Activated naive CD4-positive, alpha-beta T cell (primary cell): ENCODE measurements at places on chromosomes 16 and 17.

DNA sequence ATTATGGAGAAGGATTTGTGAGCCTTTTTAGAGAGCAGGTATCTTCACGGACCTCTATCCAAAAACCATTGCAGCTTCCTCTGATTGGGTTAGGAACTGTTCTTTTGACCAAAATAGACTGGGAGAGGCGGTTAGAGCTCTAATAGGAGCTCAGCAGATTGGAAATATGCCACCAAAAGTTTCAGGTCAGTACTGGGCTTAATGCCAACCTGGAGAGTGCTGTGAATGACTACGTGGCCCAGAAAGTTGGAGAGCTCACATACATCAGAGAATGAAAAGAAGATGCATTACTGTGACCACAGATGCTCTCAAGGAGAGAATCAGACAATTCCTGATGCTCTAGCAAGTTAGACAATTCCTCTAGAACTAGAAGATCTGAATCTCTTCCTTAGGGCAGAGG, 86.5 kb downstream of the ABCA8 start:
- no peak for DNase-seq

- peak; percentile 33 for DNase-seq
Measured at GRCh38 chr17:17681187-17681743, at the start of gene RAI1. TSS of gene RAI1 (plus strand) at chr17:17681458. CDS start at chr17:17792949, 111,491 bp downstream.

- no peak for DNase-seq
Measured at GRCh38 chr16:55379876-55380390, 55.9 kb downstream of the IRX6 start.

DNA sequence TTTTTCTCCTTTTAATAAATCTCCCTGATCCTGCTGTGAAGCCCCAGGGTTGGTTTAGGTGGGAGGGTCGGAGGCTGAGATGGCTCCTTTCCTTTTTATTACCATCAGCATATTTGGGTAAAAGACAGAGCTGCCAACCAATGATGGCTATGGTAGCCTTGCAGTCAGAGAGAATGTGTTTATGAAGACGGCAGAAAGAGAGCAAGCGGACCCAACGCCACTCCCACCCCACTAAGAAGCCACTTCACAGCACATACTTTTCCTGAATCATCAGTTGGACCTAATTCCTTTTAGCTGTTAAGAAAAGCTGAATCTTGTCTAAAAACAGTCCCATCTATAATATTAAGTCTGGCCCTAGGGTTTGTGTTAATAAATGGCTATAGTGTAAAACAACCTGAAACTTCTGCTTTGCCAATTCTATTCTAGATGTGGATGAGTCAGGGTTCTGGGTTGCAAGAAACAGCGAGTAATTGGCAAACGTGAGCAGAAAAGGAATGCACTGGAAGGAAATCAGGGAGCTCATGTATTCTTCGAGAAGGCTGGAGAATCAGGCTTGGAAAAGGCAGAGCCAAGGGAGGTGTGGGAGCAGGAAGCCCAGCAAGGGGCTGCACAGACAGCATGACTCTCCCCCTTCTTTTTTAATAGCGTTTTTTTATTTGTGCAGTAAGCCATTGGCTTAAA, 34.0 kb upstream of the PRKCA start:
- DNase-seq, result no peak

DNA sequence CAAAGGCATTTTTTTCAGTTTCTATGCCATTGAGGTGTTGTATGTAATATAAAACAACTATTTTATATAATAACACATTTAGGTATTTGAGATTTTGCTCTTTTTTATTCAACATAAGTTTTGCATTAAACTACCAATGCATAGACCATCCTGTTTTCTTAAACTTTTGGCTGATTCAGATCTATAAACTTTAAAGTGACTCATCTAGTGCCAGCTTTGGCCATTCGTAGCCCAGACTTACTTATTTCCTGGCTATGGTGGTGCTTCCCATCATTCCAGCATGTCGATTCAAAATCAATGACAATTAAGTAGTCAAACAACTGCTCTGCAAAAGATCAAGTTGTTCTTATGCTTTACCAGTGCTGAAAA, 3.1 kb downstream of the ERI2 start:
- DNase-seq, result no peak

DNA sequence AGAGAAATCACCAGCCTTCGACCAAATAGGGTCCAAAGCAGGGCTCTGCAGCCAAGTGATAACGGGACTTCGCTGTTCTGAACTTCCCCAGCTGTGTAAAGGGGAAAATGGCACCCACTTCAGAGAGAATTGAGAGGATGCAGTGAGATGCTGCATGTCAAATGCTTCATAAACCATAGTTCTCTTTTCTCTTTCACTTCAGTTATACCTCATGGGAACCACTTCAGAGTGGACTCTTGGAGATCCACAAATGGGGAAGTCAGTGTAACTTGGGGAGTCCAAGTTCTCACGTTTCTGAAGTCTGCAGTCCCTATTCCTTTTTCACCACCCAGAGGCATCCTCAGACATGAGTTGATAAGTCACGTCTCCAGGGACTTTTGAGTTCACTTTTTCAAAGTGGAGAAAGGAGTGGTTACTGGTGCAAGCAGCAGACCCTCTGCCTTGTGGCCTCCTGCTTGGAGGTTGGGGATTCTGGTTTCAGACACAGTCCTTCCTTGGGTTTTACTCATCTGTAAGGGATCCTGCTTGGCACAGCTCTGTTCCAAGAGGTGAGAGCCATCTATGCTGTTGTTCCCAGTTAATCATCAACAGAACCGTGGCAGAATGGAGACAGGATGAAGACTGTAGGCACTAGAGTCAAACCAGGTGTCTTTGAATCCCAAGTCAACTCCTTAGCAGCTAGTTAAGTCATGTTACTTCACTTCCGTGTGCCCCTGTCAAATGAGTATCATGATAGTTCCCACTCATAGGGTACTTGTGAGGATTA, 123.4 kb upstream of the NOL11 start:
- no peak for DNase-seq

DNA sequence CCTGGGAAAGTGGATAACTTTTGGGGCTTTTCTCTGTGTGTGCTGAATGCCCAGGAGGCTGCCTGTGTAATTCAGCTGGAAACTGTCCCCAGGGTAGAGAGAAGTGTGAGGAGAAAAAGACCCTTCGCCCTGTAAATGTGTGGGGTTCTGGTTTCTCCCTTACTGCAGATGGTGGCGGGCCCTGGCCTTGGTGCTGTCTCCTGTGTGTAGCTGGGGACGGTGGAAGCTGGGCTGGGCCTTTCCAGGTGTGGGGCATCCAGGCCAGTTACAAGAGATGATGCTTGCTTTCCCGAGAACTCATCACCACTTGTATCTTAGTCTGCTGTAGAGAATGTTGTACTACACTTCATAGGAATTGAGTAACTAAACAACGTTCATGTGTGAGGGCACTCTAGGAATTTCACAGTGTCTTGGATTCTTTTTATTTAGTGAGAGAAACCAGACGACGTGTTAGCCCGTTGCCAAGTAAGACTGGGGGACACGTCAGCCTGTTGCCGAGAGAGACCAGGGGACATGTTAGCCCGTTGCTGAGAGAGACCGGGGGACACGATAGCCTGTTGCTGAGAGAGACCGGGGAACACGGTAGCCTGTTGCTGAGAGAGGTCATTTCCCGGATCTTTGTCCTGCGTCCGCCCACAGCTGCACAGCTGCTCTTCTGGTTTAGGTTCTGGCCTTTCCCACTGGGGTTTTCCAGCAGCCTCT, 43.1 kb downstream of the TBCD start:
- no peak for DNase-seq

DNA sequence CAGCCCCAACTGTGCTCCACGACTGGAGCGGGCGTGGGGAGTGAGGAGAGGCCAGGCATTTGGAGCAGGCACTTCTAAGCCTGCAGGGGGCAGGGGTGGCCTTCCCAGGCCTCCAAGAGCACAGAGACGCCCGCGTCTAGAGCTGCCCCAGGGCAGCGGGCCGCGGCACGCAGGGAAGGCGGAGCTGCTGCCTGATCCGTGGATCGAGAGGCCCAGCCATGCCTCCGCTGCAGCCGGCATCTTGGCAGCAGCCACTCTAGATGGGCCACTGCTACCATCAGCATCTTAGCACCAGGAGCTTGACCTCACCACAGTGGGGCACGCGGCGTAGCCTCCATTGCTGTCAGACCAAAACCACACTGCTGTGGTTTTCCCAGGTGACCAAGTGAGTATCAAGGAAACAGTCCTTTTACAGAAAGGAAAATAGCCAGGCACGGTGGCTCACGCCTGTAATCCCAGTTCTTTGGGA, 20.4 kb upstream of the WDR45B start:
- DNase-seq, result no peak

- DNase-seq, result no peak
Measured at GRCh38 chr16:66959704-66960161, 1.3 kb upstream of the CES3 start.

DNA sequence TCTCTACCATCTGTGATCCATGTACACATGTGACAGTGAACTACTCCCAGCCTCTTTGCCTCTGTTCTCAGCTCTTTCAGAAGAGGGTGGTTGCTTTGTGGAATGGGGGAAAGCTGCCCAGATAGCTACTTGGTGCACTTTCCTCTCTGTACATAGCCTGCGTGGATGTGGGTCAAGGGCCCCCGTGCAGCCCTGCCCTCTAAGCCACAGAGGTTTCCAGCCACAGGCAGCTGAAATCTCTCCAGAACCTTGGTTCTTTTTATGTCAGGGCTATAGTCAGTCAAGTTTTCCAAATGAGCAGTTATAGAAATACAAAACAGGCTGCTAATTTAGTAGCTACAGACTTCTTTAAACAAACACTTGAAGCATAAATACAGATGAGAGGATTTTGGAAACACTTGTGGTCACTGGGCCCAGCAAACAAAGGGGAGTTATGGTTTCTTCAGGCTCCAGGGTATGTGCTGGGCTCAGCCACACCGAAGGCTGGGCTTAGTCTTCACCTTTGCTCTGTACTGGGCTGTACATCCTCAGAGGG, 199.7 kb upstream of the ASIC2 start:
- no peak for DNase-seq
